Cardiac fibroblast (primary cell): ENCODE measurements at places on chromosomes 2 and 18.

GRCh38 chr2:167832868-167833287 is 414.5 kb downstream of the STK39 start:
- no peak for DNase-seq

- no peak for DNase-seq
These were observed 147.6 kb upstream of the COPS8 start for GRCh38 chr2:236938126-236938525.

GRCh38 chr2:25251071-25251421 is 82.7 kb upstream of the POMC start:
- DNase-seq: no peak

GRCh38 chr2:5007596-5007995 is 684.6 kb upstream of the SOX11 start:
- DNase-seq: no peak

GRCh38 chr18:14767474-14767873 is 19.5 kb downstream of the ANKRD30B start:
- no peak for DNase-seq

DNA sequence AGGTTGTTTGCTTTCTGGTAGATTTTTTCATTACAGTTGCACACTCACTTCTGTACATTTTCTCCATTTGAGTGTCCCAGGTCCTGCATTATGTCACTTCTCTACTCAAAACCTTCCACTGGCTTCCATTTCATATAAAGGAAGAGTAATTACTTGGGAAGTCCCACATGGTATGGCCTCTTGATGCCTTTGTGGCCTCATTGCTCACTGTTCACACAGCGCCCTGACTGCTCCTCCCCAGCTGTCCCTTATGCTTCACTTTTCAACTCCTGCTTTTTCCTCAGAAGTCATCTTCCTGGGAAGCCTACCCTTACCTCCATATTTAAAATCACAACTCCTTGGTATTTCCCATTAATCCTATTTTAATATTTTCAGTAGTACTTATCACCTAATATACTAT is 24.7 kb downstream of the GULP1 start:
- DNase-seq: no peak

GRCh38 chr2:208334230-208334629 is 68.2 kb downstream of the PIKFYVE start:
- DNase-seq: no peak

GRCh38 chr18:2480536-2480935 is 90.8 kb downstream of the METTL4 start:
- DNase-seq: no peak

DNA sequence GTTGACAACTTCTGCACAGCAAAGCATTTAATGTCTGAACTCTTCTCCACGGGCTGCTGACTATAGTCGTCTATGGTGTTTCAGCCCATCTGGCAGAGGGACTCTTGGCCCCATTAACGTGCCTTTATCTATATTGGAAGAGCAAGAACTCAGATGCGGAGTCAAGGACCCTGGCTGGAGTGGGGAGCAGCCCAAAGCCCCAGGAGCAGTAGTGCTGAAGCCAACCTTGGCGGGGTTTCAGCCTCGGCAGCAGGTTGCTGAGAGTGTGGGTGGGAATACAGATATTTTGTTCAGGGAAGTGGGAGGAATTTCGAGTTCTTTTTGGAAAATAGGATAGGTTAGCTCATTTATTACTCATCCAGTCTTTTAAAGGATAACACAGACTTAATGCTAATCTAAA is 34.2 kb downstream of the TMEM17 start:
- no peak for DNase-seq

- no peak for DNase-seq
These were observed 11.7 kb upstream of the CXCR4 start for GRCh38 chr2:136129601-136130000.

DNA sequence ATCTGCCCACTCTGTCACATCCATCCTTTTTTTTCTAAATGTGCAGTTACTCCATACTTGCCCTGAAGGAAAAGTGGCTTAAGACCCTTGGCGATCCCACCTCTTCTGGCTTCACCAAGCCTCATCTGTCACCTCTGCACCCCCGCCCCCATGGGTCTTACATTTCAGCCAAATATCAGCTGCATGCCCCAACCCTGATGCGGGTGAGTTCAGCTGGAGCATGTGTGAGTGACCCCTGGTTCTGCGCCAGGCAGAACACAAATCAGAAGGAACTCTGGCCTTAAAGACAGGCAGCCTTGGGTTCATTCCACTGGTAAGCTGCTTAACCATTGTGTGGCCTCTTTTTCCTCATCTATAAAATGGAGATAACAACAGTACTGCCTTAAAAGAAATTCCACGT is 194.7 kb downstream of the KLHL29 start:
- no peak for DNase-seq

GRCh38 chr2:210616074-210616473 is 59.7 kb downstream of the CPS1 start:
- DNase-seq: no peak

GRCh38 chr2:230130668-230131364 is 62.1 kb upstream of the SLC16A14 start:
- peak; percentile 93 for DNase-seq

DNA sequence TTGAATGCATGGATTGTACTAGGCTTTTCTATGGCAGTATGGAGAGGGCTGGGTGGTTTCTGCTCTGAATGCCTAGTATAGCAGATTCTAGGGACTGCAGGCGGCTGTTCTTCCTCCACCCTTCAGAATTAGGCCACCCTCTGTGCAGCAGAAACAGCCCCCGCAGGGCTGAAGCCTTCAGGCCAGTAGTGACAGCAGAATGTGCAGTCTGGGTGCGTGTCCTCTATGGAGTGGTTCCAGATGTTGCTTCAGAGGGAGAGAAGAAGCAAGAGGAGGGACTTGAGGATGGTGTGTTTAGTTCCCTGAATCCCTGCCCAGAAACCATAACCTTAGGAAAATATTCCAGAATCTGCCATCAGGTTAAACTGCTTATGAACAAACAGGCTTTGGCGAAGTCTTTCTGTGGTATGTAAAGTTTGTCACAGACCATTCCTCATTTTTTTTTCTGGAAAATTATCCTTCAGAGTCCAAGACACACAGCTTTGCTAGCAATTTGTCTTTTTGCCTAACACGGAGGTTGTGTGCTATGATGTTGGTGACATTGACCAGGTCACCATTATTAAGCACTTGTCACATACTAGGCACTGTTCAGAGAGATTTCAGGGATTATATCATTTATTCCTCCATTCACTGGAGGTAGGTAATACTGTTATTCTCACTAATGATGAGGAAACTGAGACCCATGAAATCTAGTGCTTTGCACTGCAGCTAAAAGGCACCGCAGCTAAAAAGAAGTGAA is 21.1 kb downstream of the CASP10 start:
- DNase-seq: peak; percentile 30

DNA sequence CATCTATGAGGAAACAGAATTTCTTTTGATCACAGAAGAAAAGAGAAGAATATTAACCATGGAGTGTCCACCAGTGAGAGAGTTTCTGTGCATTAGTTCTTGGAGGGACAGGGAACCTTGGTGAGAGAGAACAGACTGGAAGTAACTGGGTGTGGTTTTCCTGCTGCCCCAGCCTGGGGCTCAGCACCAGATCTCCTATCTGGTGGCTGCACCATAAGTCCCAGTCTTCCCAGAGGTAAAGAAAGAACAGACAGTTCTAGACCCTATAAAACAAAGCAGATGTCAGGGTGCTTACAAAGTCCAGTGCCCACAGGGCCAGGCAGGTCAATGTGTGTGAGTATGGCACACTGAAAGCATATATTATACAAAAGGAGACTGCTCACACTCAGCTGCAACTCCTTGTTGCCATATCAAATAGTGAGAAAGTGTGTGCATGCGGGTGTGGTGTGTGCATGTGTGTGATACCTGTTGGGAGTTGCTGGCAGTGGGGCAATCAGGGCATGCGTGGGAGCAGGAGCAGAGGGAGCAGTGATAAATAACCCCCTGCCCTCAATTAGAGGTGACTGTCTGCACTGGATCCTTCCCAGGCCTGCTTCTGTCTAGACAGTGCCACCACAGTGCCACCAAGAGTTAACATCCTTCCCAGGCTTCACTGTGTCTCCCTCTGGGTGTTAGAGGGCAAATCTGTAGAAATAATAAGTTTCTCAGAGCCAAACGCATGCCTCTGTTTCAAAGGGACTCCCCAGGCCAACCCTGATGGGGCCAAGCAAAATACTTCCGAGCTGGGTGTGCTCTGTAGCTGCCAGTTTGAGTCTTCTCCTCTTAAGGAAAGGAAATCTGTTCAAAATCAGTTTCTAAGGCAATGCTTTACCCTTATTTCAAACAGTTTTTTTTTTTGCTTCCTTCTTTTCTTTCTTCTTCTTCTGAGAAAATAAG is 45.7 kb downstream of the RDH14 start:
- DNase-seq: no peak

DNA sequence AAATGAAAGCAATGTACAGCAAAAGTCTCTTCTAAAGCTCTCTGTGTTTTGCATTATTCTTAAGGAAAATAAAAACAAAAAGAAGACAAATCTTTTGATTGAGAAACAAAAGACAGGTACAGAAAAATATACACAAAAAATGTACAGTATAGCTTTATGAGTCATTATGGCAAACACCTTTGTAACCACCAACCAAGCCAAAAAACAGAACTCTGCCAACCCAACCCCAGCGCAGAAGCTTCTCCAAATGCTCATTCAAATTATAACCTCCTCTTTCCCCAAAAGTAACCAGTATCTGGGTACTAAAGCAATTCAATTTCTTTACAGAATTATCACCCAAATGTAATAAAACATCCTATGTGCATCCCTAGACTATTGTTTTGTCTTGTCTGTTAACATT is 255.9 kb upstream of the STON1 start:
- DNase-seq: no peak

GRCh38 chr2:138500592-138501424 is 762 bp upstream of the SPOPL start:
- no peak for DNase-seq

GRCh38 chr2:17594533-17595401 is 54.3 kb downstream of the VSNL1 start:
- DNase-seq: peak; percentile 22

DNA sequence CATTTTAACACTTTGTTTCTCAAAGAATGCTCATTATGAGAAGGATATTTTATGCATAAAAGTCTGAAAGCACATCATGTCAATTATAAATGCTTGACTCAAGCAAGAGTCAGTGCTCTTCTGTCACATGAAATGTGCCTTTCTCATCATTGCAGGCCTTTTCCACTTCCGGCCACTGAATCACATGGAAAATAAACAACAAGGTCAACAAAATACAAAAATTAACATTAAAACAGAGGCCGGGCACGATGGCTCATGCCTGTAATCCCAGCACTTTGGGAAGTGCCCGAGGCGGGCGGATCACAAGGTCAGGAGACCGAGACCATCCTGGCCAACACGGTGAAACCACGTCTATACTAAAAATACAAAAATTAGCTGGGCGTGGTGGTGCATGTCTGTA is 480.6 kb downstream of the SPAG16 start:
- no peak for DNase-seq

- DNase-seq: no peak
These were observed 180.9 kb downstream of the KCNE4 start for GRCh38 chr2:223232896-223233295.

DNA sequence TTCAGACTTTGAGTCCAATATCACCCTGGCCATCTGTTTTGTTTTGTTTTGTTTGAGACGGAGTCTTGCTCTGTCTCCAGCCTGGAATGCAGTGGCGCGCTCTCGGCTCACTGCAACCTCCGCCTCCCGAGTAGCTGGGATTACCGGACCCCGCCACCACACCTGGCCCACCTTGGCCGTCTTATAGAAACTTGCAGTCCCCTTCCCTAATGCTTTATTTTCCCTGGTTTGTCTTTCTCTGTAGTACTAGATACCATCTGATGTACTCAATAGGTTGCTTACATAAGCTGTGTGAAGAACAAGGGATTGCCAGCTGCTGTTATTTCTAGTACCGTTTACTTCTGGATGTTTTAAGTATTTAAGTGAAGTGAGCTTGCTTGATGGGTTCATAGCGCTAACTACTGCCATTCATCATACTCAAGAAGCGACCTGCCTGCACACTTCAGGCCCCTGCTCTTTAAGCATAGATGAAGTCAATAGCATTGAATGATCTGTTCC is 1.2 kb downstream of the RPL31 start:
- DNase-seq: peak; percentile 31

DNA sequence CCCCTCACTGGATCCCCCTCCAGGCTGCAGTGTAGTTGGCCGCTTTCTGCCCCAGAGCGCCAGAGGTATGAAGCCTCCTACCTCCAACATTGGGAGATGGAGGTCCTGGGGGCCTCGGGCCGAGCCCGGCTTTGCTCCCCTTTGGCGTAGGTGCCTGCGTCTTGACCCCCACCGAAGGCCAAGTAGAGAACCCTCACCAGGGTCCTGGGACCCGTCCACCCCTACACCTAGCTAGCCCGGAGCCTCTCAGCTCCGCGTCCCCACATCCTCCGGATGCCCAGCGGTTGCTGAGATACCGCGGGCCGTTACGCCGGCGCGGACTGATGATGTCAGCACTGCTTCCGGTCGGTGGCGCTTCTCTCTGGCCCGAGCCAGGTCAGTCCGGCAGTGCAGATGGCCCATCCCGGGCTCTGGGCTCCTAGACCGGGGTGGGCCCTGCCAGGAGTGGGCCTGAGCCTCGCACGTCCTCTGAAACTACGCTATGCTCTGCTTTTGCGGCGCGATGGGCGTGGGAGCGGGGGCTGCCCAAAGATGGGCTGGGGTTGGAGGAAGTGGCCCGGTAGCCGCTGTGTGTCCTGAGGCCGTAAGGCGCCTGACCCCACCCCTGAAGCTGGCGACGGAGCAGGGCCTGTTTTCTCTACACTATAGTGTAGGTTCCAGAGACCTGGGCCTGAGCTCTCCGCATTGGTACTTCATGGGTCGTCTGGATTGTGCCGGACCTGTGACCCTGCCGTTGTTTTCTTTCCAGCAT is at the start of the genes GLB1L and STK16:
GLB1L (minus strand) TSS at position 297 of the 751 bp plus-strand sequence. CDS start 1,871 bp downstream, outside the sequence.
STK16 (plus strand) TSS at position 332 of the 751 bp plus-strand sequence. CDS start 521 bp downstream, outside the sequence.
- peak; percentile 95 for DNase-seq

GRCh38 chr2:143816916-143817315 is 687.7 kb downstream of the ARHGAP15 start:
- no peak for DNase-seq

DNA sequence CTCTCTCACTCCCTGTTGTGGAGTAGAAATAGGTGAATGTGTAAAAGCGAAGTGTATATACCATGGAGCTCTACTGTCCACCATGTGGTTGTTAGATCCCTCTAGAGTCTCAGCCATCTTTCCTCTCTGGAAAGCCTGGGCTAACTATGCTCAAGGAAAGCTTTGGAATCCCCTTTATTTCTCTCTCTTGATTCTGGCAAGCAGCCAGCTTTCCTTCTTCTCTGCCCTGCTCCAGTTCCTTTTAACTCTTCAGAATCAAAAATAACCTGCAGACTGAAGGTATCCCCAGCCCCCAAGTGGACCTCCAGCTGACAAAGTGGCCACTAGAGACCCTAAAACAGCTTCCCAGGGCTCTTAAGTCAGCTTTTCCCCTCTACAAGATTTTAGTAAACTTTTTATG is 381.9 kb downstream of the PLCL1 start:
- no peak for DNase-seq

- no peak for DNase-seq
These were observed 165.0 kb downstream of the ANKRD44 start for GRCh38 chr2:197145471-197146056.
